ENCODE measurements at places on chromosomes 5 and 9. TPM values are rescaled to one million over a fixed set of nuclear protein-coding genes. Genes with fewer than 3 reads are reported as not detected.

- no peak for DNase-seq
These were observed 20.7 kb downstream of the FANCC start for GRCh38 chr9:95296761-95297160.

GRCh38 chr9:6969805-6970204 is 212.0 kb downstream of the KDM4C start:
- no peak for DNase-seq

DNA sequence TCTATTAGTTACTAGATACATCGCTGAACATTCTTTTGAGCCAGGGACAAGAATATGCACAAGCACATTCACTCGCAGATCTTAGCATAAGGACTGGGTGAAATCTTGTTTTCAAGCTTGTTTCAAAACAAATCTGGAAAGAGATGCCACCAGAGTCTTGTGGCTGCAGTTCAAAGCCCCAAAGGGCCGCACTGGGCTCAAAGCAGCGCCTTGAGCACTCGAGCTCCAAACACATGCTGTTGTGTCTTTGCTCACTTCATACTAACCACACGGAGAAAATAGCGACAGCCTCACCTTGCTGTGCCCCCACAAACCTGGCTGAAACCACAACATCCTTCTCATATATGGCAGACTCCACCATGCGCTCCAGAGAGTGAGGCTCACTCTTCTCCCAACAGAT is 34.2 kb upstream of the IL7R start:
- DNase-seq = no peak

DNA sequence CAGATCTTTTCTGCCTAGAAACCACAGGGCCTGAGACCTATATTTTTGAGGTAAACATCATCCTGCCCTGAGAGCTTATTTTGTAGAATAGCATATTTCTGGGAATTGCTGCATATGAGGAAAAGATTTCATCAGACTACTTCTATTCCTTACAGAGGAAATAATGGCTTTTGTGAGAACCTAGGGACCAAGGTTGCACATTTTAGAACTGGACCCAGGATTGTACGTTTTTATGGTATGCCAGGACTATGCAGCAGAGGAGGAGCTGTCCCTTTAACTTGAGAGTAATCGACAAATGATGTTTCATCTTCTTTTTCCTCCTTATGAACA is 2.2 kb upstream of the ALDH1A1 start:
- DNase-seq = no peak

- no peak for DNase-seq
These were observed 15.7 kb upstream of the FBN2 start for GRCh38 chr5:128553747-128554146.

GRCh38 chr5:53479590-53480415 is 626 bp upstream of the FST start:
- no peak for DNase-seq

DNA sequence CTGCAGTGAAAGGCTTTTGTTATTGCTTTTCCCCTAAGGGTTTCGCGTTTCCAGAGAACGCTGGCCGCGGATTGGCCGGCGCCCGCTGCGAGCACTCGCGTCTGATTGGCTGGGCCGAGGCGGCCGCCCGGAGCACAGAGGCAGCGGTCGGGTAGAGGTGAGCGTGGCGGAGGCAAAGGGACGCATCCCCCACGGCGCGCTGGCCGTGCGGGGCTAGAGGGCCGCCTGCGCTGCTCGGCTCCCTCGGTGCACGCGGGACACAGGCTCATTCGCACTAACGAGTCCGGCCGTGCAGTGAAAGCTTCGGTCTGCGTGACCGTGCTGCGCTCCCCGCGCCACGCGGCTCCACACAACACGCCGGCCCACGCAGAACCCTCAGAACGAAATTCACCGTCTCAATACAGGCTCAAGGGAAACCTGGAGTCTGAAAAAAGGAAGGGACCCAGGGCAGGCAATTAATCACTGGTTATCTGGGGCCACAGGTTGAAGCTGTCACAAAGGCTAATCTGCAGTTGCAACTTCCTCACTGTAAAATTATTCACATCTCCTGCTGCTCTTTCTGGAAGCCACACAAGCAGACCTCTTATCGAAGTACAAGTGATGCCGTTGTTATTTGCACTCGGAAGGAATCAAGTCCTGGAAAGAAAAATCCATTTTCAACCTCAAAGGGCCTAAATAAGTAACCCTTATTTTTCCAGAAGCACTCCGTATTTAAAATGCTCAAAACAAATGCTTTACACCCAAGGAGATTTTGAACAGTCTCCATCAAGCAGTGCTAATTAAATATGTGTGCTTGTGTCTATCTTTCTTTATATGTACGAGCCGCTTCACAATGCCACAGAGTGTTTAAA is 94.6 kb downstream of the ZNF608 start:
- DNase-seq = peak; percentile 92

TRPM3 gene
- total RNA-seq = 0.33 TPM

OSMR gene
- total RNA-seq = 12.8 TPM

ZNF454 gene
- total RNA-seq = 0.55 TPM
